GF-D8 (cell line): ENCODE measurements at places on chromosomes 7 and 10.

DNA sequence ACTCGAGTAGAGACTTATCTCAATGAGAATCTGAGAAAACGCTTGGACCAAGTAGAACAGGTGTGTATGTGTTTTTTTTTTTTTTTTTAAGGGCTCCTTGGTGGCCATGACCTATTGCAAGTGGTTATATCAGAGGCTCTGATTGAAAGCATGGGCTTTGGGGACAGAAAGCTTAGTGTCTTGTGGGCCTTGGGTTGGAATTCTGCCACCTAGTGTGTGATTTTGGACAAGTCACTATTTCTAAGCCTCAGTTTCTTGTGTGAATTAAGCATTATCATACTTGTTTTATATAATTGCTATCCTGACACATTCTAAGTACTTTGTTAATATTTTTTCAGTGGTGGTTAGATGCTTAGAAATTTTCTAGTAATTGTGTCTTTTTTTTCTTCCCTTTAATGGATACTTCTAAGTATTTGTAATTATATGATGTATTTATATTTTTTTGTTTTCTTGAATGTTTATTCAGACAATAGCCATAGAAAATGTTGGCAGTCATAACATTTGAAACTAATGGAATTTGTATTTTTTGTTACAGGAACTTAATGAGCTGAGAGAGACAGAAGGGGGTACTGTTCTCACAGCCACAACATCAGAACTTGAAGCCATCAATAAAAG lies 33.1 kb downstream of the SMC3 start:
- DNase-seq, result no peak

DNA sequence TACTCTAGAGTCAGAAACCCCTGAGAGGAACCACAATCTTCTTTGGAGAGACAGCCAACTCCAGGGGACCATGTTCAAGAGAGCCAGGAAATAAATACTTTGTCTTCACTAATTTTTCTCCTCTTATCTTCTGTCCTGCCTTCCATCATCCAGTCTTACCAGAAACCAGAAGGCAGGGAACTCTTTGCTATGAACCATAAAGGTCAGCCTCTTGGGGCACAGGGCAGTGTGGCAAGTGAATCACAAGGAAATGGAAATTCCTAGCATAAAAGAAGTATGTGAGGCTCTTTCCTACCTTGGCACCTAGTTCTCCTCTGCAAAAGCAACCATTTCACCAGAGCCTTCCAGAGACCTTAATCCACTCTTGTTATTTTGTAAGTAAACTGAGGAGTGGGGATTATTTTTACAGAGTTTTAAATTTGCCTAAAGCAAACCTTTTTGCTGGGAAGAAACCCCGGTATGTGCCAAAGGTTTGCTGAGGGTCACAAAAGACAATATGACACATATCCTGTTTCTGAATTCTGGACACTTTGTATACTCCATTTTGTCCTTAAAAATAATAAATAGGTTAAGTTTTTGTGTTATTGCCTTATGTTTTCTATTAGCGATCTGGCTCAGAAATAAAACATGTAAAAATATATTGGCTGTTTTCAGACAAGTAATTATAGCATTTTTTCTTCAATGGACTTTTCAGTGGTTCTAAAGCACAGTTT lies 87.1 kb downstream of the ADAM22 start:
- no peak for DNase-seq

- no peak for DNase-seq
Observed at GRCh38 chr7:133846203-133846945, 280.8 kb upstream of the LRGUK start.

DNA sequence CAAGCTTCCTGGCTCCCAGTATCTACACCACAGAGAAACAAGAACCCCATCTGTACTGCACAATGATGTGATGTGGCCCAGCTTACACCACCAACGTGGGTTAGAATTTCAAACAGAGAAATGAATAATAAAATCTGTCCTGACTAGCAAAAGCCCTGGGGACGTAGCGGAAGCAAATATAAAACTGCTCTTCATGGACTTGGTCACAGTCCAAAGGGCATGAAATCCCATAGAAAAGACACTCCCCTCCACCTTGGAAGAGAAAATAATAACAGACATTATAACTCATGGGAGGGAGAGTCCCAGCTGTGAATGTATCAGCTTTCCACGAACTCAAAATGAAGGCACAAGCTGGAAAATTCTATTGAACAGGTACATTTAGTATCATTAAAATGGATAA lies 205.3 kb upstream of the GALNT17 start:
- DNase-seq, result no peak

- DNase-seq, result no peak
Observed at GRCh38 chr7:134777908-134778580, 1.4 kb upstream of the CALD1 start.

DNA sequence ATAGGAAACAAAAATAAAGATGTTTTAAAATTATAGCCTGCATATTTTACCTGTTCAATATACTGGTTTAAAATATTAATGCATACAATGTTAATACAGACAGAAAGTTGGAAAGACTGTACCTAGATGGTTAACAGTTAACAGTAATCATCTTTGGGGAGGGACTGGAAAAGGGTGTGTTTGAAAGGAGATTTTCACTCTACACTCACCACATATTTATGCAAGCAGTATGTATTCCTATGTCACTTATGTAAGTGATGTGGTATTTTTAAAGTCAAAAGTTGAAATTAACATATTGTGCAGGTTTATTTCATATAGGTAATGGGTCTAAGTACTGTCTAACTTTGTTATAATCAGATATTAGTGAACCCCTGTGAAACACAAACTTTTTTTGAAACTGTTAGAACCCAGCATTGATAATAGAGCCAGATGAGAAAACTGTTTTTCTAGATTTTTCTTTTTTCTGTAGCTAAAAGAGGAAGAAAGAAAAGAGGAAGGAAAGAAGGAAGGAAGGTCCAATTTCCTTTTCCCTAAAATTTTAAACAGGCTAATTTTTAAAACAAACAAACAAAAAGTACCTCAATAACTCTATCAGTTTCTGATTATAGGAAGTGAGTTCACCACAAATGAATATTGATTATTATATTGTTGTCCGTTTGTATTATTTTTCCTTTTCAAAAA lies 9.0 kb upstream of the STARD3NL start:
- no peak for DNase-seq

DNA sequence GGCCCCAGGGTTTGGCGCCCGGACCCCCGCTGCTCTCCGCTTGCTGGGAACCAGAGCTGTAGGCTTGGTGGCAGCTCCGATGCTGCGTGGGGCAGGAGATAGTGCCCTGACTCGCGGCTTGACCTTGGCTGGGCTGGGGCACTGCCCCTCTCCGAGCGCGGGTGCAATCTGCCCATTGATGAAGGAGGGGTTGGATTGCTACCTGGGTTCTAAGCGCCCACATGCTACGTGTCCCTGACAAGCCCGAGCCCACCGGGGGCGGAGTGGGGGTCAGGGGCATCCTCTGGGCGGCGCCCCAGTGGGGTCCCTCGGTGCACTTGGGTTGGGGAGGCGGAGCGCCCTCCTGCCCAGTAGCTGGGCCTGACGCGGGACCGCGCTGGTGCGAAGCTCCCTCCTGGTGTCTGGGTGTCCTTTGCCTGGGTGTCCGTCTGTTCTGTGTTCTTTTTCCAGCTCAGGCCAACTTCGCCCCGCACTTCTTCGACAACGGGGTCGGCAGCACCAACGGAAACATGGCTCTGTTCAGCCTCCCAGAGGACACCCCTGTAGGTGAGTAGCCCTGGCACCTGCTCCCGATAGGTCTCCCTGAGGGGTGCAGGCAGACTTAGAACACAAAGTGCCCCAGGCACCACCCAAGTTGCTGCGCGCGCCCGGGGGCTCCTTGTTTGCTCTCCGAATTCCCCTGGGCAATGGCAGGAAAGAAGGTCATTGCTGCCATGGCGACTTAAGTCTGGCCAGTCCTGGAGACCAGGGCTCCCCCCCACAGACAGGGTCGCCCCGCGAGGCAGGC lies 900 bp downstream of the CDHR1 start:
- DNase-seq, result no peak

DNA sequence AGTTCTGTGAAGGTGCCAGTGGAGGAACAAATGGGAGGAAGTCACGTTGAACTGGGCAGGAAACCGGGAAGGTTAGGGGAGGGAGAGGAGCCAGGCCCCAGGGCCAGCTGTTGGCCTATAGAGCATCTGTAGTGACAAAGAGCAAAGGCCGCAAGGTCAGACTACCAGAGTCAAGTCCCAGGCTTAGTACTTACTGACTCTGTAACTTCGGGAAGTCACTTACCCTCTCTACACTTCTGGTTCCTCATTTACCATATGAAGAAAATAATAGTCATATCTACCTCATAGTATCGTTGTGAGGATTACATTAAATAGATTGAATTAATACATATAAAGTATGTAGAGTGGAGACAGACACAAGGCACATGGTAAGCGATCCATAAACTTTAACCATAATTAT lies 101.8 kb upstream of the FZD1 start:
- no peak for DNase-seq

DNA sequence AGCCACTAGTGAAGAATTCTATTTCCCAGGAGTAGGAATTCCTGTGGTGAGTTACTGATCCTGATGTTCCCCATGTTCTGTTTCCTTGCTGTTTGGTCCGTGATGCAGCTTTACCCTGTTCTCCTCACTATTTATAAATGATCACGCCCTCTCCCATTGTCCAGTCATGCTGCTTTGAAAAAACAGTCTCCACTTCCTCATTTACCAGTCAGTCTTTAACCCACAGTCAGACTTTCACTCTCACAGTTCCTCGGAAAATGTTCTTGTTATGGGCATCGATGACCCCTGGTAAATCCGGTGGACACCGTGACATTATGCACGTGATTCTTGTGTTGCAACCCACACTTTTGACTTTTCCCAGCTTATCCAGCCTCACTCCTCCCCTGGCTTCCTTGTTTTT lies 14.4 kb downstream of the SCIN start:
- DNase-seq, result peak; percentile 18

- DNase-seq, result no peak
Observed at GRCh38 chr7:30927559-30927958, 15.9 kb downstream of the AQP1 start.

DNA sequence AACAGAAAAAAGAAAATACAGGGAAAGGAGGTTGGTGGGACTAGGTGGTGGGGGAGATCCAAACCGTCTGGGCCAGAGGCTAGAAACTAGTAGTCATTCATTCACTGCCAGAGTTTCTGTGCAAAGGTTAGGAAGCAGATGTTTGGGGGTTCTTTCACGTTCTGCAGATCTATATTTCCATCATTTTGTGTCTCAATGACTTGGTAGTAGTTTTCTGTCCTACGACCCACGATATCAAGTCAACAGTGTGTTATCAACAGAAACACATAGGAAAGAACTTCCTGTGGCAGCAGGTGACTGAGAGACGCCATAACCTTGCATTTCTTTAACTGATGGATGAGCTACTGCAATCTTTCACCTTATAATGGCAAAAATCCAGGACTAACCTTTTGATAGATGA lies 1.8 kb downstream of the CEP55 start:
- no peak for DNase-seq

GRCh38 chr10:64365663-64366062 lies 844.5 kb downstream of the REEP3 start:
- no peak for DNase-seq

DNA sequence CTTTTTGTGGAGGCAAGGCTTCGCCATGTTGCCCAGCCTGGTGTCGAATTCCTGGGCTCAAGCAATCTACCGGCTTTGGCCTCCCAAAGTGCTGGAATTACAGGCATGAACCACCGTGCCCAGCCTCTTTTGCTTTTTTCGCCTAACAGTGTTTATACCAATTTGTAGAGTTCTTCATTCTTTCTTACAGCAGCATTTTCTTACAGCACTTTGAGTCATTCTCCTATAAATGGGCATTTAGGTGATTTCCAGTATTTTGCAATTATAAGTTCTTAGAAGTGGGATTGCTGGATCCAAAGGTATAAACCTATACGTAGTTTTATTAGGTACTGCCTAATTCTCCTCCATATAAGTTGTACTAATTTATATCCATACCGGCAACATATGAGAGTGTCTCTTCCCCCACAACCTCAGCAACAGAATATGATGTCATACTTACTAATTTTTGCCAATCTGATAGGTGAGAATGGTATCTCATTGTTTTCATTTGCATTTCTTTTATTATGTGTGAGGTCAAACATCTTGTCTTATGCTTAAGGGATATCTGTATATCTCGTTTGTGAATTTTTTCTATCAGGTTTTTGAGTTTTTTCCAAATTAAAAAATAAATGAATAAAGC lies 39.1 kb downstream of the SUFU start:
- no peak for DNase-seq

DNA sequence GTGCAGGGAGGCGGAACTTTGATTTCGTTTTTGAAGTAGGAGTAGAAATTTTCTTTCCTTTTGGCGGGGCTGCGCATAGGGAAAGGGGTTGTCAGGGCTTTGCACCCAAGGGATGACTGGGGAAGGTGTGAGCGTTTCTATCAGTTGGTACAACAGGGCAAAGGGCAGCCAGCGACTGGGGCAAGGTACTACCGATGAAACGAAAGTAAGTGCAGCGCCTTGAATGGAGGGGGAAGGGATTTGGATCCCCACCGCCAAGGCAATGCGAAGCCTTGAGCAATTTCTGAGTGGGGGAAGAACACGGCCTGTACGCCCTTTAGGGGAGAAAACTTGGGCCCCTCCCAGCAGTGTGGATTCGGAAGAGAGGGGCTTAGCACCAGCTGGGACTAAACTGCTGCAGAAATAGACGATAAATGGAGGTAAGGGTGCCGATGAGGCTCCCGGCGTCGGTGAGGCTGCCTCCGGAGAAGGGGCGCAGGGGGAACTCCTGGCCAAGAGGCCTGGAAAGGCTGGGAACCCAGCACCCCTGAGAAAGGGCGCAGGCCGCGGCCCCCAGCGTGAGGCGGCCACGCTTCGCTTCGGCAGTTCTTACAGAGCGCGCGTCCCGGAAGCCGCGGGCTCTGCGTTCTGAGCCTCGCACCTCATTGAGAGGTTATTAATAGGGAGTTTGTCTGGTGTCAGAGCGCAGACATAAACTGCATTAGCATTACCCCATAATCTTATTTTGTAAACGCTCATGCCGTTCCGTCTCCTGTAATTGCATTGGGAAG lies 10.0 kb upstream of the TLX1 start:
- no peak for DNase-seq

- DNase-seq, result no peak
Observed at GRCh38 chr7:127876393-127876792, 154.8 kb downstream of the LRRC4 start.

DNA sequence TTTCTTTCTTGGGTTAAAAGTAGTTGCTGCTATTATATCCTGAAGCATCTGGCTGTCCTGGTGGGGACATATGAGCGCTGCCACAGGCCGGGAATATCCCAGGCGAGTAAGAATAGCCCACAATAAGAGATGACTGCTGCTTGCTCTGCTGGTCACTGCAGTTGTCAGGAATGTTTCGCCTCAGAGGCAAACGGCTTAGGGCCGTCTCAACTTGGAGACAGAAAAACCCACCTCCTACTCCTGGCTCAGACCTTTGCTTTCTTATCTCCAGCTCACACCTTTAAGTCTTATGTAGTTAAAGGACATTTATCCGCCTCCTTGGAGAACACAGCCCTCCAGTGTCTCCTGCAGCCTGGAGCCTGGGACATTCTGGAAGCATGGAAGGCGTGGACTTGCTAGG lies at the start of gene GJD4:
Gene GJD4, plus strand, starts transcription at position 151 of the 400 bp plus-strand sequence. Its CDS starts 227 bp downstream, at position 378.
- DNase-seq, result no peak

GRCh38 chr7:33757050-33757449 lies 148.3 kb upstream of the BMPER start:
- no peak for DNase-seq

- no peak for DNase-seq
Observed at GRCh38 chr7:49885593-49886285, 112.3 kb downstream of the VWC2 start.
